ENCODE measurements at places on chromosomes 2 and 18.

DNA sequence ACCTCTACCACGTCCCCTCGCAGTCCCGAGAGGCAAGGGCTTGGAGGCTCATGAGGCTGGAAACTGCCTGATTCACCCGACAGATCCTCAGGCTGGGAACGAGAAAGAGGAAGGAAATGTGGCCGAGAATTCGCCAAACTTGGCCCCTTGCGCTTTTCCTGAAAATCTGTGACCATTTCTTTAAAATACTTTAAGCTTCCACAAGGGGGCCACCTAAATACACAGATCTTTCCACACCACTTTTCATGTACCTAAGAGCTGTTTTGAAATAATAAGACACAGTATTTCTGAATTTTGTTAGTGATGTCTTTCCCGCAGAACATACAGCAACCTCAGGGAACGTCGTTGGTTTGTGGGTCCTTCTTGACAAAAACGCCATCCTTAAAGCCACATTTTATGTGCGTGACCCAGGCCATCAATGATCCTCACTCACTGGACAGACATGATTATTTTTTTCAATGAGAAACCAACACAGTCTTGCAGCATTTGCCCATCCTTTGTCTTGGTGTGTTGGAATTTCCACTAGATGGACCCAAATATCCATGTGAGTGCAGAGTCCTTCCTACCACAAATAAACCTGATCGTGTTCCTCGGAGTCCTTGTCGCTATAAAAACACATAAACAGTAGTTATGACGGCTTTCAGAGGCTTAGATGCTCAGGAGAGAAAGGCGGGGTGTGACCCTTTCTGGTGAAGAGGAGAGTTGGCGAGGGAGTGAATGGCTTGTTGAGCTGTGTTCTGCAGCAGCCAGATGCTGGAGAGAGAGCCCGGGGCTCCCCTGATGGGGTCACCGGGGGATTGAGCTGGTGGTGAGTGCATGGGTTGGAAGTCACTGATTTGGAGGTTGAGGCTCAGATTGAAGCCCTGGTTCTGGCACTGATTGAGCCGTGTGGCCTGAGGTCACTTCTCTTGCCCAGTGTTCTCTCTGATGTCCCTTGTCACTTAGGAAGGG lies 25.0 kb downstream of the DCDC2C start:
- no peak for DNase-seq

GRCh38 chr2:28415010-28415409 lies 22.4 kb downstream of the FOSL2 start:
- DNase-seq, result no peak

DNA sequence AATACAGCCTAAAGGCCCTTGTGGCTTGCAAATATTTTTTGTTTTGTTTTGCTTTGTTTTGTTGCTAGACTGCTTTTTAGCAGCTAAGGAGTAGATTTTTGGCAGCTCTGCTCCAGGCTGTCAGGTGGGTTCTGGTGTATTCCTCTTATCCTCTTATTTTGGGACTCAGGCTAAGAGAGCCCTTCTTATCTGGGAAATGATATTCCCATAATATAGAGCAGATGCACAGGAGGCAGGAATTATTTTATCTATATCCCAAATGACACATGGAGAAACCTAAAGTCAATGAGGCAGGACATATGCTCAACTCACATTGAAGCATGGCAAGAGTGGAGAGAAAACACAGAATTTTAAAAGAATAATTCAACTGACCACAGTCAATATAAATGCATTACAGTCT lies 369.6 kb downstream of the RIT2 start:
- DNase-seq, result no peak

GRCh38 chr2:38104598-38104997 lies 28.6 kb upstream of the CYP1B1 start:
- DNase-seq, result no peak

GRCh38 chr18:34928088-34928753 lies 113.0 kb upstream of the MAPRE2 start:
- no peak for DNase-seq

- no peak for DNase-seq
These were observed 13.8 kb upstream of the SGPP2 start for GRCh38 chr2:222410534-222410933.

- DNase-seq, result no peak
These were observed 79.1 kb downstream of the CACNB4 start for GRCh38 chr2:152019732-152020131.

GRCh38 chr2:48264627-48265026 lies 265.3 kb upstream of the STON1 start:
- DNase-seq, result no peak

- DNase-seq, result no peak
These were observed 36.9 kb upstream of the DSEL start for GRCh38 chr18:67553437-67553836.

GRCh38 chr2:221495731-221496130 lies 76.4 kb downstream of the EPHA4 start:
- DNase-seq, result no peak

- no peak for DNase-seq
These were observed 8.7 kb downstream of the TYMS start for GRCh38 chr18:666177-666576.

DNA sequence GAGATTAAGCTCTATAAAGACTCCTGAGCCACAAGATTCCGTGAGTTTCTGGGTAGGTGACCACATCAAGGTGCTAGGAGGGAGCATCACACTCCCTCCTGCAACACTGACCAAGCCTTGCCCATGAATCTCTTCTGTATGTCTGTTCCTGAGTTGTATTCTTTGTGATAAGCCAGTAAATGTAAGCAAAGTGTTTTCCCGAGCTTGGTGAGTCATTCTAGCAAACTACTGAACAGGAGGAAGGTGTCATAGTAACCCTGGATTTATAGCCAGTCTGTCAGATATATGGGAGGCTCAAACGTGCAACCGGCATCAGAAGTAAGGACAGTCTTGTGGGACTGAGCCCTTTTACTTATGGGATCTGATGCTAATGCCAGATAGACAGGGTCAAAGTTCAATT lies 346.1 kb upstream of the KYNU start:
- no peak for DNase-seq

DNA sequence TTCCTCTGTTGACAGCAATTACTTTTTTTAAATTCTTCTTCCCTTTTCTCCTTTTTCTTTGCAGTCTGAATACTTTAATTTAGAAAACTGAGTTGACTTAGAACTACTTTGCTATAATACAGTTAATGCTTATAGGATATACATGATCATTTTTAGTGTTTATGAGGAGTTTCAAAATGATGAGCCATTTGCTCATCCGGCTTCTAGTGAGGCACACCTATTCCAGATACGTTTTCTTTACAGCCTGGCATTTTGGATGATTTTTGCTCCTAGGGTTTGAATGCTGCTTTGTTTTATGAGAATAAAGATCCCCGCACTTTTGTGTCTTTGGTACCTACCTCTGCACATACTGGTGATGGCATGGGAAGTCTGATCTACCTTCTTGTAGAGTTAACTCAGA lies 52.8 kb downstream of the EIF5B start:
- DNase-seq, result no peak

DNA sequence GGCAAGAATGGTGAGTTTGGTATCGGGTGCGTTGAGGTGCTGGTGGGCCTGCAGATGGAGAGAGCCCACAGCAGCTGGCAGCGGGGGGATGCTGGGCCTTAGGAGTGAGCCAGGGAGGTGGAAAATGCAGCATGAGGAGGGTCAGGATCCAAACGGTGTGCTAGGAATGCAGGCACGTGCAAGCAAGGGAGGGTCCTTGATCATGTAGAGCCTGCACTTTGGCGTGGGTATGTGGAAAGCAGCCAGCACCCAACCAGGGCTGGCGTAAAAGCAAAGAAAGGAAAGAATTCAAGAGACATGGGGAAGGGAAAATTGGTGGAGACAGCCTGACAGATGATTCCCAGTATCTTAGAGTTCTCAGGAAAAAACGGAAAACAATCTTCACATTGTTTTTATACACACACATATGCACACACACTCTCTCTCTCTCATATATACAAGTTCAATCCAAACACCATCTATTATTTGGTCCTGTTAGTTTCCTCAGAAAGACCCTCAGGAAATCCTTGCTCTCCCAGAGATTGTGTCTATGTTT lies 46.3 kb downstream of the LTBP1 start:
- no peak for DNase-seq

DNA sequence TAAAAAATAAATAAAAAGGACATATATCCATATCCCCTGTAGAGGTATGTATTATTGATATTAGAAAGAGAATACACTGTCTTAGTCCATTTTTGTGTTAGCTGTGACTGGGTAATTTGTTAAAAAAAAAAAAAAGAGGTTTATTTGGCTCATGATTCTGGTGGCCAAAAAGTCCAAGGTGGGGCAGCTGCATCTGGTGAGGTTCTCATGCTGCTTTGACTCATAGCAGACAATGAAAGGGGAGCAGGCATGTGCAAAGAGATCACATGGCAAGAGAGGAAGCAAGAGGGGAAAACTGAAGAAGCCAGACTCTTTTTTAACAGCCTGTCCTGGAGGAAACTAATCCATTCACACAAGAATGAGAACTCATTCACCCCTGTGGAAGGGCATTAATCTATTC lies 101.6 kb upstream of the MAP4K3 start:
- DNase-seq, result no peak

DNA sequence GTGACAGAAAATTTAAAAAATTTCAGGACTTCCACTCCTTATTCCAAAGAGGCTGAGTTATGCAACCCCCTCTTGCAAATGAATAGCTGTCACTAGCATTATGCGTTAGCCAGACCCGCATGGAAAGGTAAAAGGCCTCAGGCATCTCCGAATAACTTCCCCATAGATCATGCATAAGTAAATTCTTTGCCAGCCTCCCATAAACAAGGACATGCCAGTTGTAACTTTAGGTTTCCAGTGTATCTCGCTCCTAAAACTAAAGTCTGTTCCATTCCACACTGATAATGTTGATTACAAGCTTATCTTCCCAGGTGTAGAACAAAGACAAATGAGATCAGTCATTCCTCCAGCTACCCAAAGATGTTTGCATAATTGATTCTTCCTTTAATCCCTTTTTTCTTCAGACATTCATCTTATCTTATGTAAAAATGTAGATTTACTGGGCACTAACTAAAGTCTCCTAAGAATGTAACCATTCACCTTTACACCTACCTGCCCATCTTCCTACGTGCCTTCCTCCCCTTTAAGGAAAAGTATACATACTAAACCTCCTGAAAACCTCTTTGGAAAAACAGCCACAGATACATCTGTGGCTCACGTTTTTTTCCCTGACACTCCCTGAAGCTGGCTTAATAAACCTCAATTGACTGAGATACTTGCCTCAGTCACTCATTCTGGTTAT lies 13.6 kb upstream of the NFU1 start:
- DNase-seq, result no peak

GRCh38 chr2:72222829-72223564 lies 75.3 kb upstream of the CYP26B1 start:
- no peak for DNase-seq

DNA sequence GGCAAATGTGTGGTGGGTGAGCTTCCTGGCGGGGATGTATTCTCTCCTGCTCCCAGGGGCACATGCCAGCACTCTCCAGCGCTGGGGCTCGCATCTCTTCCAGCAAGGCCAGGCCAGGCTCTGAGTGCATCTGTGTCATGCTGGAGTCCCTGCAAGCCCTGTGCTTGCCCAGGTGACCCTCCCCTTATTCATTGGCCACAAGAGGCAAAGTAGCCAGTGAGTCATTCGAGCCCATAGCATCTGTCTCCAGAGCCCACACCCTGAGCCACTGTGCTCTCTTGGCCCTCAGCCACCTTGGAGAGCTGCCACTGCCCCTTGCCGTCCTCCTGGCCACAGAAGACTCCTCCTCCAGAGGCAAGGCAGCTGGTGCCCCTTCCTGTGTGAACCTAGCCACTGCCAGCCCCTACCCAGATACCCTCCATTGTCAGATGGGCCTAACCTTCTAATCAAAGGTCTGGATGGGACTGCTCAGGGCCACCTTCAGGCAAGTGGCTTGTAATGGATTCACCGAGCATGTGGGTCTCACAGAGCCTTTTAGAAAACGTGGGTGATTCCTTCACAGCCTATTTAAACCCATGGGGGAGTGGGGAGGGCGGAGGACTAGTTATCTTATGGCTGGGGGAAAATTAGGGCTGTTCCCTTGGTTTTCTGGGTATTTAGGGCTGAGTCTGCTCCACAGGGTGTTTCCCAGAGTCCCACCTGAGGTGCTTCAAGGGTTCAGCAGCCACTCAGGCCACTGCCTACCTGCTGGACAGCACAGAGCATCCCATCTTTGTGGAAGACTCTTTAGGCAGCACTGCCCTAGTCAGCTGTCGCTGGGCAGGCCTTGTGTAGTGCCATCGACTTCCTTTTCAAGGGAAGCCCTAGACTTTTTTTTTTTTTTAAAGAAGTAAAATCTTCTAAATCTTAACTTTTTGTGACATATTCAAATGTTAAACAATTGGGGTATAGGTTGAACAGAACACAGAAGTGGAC lies 137.4 kb downstream of the ACOXL start:
- DNase-seq, result no peak

- DNase-seq, result no peak
These were observed 101.3 kb downstream of the RAD51AP2 start for GRCh38 chr2:17416884-17417391.

GRCh38 chr2:150526006-150526405 lies 38.5 kb upstream of the RND3 start:
- no peak for DNase-seq

GRCh38 chr2:43199492-43200488 lies 26.6 kb downstream of the ZFP36L2 start:
- no peak for DNase-seq

DNA sequence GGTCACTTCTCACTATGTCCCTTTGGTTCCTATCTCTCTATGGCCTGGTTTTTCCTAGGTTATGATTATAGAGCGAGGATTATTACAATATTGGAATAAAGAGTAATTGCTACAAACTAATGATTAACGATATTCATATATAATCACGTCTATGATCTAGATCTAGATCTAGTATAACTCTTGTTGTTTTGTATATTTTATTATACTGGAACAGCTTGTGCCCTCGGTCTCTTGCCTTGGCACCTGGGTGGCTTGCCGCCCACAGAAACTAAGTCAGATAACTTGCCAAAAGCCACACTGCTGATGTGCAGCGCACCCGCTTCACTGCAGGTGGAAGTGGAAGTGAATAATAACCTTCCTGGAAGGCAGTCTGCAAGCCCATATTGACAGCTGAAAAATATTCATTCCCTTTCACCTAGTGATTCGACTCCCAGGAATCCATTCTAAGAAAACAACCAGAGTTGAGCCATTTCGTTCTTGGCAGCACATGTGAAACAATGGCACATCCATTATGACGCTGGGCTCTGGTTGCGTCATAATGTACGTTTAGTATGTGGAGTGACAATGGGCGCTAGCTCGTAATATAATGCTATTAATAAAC lies 725 bp upstream of the ANKRD53 start:
- no peak for DNase-seq

DNA sequence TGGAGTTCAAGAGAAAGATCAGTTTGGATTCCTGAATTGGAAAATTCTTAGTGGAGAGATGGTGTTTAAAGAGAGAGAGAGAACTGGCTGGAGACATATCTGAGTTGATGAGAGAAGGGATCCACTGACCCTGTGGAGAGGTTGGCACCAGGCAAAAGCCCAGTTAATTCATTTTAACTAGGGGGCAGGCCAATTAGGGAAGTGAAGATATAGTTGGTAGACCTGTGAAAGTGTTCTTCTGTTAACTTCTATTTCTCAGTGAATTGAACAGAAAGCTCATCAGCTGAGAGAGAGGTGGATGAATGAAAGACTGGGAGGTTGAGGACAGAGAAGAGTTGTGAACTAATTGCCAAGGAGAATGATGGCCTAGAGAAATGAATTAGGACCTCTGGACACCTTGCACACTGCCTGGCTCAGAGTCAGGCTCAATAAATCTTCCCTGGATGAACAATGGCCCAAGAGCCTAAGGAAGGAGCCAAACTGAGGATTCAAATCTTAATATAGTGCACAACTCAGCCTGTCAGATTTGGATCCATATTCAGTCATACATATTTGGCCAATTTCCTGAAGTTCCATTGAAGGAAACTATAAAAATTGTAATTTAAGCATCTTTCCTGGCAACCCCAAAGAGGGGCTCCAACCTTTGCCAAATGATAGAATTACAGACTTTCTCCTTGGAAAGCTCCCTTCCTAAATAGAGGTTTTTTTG lies 82.2 kb upstream of the RMDN2 start:
- DNase-seq, result no peak

Measured in C1 segment of cervical spinal cord (tissue), 14 donors.